Ovary (tissue), 10 donors: ENCODE measurements at places on chromosomes 12 and 14. TPM values are rescaled to one million over a fixed set of nuclear protein-coding genes. Genes with fewer than 3 reads are reported as not detected.

SLC16A7 gene
- 21.9 TPM for total RNA-seq

GRCh38 chr12:132289356-132290202 is 39.8 kb downstream of the GALNT9 start:
- peaks cover 2% of the 10 kb centered on the region for H3K4me1 ChIP-seq
- DNase-seq = no peak
- no peak overlapping the region for H3K27ac ChIP-seq
- H3K36me3 ChIP-seq = no peaks in the 10 kb centered on the region
- H3K4me3 ChIP-seq = no peak overlapping the region

- H3K4me3 ChIP-seq = no peak overlapping the region
- H3K36me3 ChIP-seq = no peaks in the 10 kb centered on the region
- H3K27me3 ChIP-seq = no peaks in the 10 kb centered on the region
- peaks cover 4% of the 10 kb centered on the region for H3K4me1 ChIP-seq
These were observed 266.2 kb downstream of the RAD51B start for GRCh38 chr14:68085742-68086141.

GLIPR1L1 gene
- total RNA-seq = not detected

DNA sequence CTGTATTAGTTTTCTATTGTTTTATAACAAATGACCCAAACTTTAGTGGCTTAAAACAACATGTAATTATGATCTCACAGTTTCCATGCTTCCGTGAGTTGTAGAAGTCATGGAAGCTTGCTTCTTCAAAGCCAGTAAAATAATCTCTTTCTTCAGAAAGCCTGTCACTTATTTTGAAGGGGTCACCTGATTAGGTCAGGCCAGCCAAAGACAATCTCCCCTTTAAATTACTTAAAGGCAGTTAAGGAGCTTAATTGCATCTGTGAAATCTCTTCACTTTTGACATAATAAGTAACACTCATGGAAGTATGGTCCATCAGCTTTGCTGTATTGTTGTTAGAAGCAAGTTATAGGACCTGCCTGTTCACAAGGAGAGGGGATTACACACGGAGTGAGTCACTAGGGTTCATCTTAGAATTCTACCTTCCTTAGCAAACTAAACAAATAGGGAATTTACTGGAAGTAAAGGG is 89.8 kb downstream of the FAR2 start:
- DNase-seq = no peak
- H3K36me3 ChIP-seq = no peaks in the 10 kb centered on the region
- H3K27me3 ChIP-seq = no peaks in the 10 kb centered on the region
- H3K4me1 ChIP-seq = no peaks in the 10 kb centered on the region
- no peak overlapping the region for H3K4me3 ChIP-seq

GRCh38 chr14:50082308-50082742 is 34.0 kb downstream of the VCPKMT start:
- no peaks in the 10 kb centered on the region for H3K27me3 ChIP-seq
- no peak overlapping the region for H3K27ac ChIP-seq
- no peaks in the 10 kb centered on the region for H3K36me3 ChIP-seq
- H3K4me1 ChIP-seq = no peaks in the 10 kb centered on the region
- no peak overlapping the region for H3K4me3 ChIP-seq

TOMM20L gene
- not detected for total RNA-seq

DNA sequence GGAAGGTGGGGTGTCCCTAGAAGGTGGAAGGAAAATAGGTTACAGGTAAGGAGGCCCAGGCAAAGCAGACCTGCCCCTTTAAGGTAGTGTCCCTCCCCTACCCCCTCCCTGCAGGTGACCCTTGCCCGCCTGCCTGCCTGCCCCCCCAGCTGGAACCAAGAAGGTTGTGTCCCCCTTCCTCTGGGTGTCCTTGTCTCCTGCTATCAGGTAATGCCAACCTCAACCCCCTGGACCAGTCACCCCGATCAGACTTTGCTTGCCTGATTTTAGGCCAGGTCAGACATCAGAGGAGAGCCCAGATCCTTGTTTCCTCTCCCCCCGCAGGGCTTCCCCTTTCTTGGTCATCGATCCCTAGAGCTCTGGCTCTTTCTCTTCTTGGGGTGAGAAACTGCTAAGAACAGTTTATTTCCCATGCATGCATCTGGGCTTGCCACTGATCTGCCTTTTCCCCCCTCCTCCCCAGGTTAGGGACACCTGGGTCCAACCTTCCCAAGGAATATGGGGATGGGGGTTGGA is at the start of gene SLC39A5:
TSS of gene SLC39A5 (plus strand) at position 136 of the 516 bp plus-strand sequence. CDS start 1,224 bp downstream, outside the sequence.
- no peak within 1 kb of the TSS for H3K27ac ChIP-seq
- no peak for DNase-seq
- H3K4me3 ChIP-seq = no peak within 1 kb of the TSS

CLEC6A gene
- total RNA-seq = not detected

CATSPERB gene
- 0.28 TPM for total RNA-seq

- no peaks in the 10 kb centered on the region for H3K36me3 ChIP-seq
- no peaks in the 10 kb centered on the region for H3K27me3 ChIP-seq
- H3K4me3 ChIP-seq = no peak overlapping the region
- H3K4me1 ChIP-seq = no peaks in the 10 kb centered on the region
These were observed 37.0 kb upstream of the PPFIBP1 start for GRCh38 chr12:27486961-27487360.

DNA sequence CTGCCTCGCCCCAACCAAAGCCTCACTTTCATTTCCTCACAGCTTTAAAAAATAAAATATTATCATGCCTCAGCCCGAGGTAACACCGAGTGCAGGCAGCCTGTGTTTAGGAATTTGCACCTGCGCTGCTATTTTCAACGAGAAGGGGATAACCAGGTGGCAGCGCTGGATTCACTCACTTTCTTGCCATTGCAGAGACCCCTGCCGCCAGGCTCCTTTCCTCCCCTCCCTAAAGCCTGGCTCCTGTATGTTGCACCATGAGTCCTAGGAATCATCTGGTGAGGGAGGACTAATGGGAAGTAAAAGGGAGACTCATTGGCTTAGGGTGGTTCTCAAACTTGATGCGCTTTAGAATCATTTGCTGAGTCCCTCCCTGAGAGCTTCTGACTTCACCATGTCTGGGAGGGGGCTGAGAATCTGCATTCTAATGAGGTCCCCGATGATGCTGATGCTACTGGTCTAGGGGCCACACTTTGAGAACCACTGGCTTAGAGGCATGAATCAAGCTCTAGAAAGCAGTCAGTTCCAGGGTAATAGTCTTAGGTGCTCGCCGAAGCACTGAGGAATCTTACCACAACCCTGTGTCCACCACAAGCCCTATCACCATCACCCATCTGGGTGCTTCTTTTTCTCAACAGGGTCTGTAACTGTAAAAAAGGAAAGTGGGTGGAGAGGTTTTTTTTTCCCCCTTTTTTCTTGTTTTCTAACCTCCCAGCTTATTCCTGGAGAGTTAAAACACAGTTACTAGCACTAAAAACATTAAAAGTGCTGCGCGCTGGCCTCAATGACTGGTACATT is 83.8 kb downstream of the SLC38A1 start:
- no peak overlapping the region for H3K4me3 ChIP-seq
- no peak overlapping the region for H3K27ac ChIP-seq
- no peaks in the 10 kb centered on the region for H3K27me3 ChIP-seq
- no peaks in the 10 kb centered on the region for H3K4me1 ChIP-seq

DNA sequence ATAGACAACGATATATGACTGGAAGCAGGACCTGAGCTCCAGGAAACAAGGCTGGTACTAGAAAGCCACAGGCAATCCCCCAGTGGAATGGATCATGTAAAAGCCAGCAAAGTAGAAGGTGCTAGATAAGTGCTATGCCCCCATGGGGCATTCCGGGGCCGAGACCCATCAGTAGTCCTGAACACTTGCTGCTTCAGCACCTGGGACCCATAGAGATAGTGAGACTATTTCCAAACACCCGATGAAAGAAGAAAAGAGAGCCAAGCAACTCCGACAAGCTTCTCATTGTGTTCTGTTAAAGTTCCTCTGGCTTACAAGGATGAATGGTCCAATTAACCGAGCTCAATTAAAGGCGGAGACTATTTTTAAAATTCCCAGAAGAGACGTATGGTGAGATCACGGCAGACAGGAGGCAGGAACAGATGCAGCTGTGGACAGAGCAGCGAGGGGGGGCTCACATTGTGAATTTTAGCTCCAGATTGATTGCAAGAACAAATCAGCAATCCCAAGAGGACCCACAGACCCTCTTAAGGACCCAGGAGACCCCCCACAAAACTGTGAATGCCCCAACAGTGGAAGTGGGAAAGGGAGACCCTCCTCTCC is 142.5 kb upstream of the OVCH1 start:
- no peak for DNase-seq
- H3K27me3 ChIP-seq = no peaks in the 10 kb centered on the region
- peaks cover 6% of the 10 kb centered on the region for H3K4me1 ChIP-seq
- H3K27ac ChIP-seq = peak overlapping the region; percentile 69
- H3K4me3 ChIP-seq = no peak overlapping the region

DNA sequence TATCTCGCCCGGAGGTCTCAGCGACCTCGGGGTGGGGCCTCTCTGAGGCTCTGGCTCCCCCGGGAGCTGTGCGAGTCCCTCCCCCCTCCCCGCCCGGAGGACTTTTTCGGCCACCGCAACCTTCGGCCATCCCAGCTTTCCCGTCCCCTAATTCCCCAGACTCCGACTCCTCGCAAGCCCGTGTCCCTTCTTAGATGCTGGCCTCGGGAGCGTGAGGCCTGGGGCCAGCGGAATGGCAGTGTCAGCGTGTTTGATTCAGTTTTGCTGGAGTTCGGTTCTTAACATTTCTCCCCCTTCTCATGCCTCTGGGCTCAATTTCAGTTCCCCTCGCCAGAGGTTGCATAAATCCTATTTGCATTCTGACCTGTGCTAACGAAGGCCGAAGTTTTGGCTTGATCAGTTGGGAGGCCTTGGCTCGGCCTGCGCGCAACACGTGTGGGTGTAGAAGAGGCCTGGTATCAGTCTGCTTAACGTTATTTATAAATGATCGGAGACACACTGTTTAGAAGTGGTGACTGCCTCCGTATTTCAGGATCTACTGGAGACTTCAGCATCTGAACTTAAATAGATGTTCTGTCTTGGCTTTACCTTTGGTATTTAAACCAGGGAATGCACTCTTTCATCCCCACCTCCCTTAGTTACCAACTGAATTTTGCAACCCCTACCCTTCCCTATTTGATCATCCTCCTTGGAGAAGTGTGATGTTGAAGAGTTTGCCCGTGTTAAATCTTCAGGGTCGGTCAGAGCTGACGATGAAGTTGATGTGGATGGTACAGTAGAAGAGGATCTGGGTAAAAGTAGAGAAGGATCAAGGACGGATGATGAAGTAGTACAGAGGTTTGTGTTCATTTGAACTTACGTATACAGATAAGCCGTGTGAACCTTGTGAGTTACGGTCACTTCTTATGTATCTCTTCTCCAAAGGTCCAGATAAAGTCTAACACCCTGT is 851 bp downstream of the HSP90B1 start:
- peak overlapping the region; percentile 62 for H3K4me3 ChIP-seq
- H3K4me1 ChIP-seq = peaks cover 3% of the 10 kb centered on the region
- peak; percentile 65 for DNase-seq
- H3K27ac ChIP-seq = peak overlapping the region; percentile 96
- H3K36me3 ChIP-seq = no peaks in the 10 kb centered on the region
- no peaks in the 10 kb centered on the region for H3K27me3 ChIP-seq

SLC6A13 gene
- total RNA-seq = not detected

GRCh38 chr12:27347779-27348178 is 15.1 kb downstream of the BMAL2 start:
- H3K4me3 ChIP-seq = no peak overlapping the region
- no peak for DNase-seq
- no peaks in the 10 kb centered on the region for H3K27me3 ChIP-seq
- H3K27ac ChIP-seq = no peak overlapping the region
- H3K36me3 ChIP-seq = no peaks in the 10 kb centered on the region

GNS gene
- 123 TPM for total RNA-seq

DNA sequence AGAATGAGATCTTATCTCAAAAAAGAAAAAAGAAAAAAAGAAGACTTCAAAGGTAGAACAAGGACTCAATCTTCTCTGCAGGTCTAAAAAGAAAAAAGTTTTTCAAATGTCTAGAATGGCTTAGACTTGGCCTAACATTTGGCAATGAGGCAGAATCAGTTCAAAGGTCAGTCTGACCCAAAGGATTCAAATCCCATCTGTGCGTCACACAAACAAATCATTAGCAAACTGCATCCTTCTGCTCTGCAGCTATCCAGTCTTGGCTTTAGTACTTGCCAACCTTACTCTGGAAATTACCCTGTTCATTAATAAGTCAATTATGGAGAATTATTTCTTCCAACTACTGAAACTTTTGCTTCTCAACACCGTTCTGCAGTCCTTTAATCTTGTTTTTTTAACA is 3.1 kb downstream of the YAF2 start:
- no peaks in the 10 kb centered on the region for H3K36me3 ChIP-seq
- no peak for DNase-seq
- H3K27ac ChIP-seq = no peak overlapping the region
- H3K27me3 ChIP-seq = no peaks in the 10 kb centered on the region
- peaks cover 5% of the 10 kb centered on the region for H3K4me1 ChIP-seq

KRT3 gene
- not detected for total RNA-seq

DNA sequence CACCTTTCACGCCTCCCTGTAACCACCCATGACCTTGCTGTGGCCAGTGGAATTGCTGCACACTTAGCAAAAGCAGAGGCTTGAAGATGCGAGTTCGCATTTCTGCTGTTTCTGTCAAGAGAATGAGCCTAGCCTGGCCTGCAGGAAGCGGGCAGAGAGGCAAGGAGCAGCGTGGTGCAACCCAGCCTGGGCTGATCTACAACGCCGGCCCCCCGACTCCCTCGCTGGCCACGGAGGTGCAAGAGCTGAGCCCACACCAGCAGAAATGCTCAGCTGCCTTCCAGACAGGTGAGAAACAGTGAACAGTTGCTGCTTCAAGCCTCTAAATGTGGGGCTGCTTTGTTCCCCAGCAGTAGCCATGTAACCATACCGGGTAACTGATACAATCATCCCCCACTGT is 116.4 kb downstream of the NCOR2 start:
- no peaks in the 10 kb centered on the region for H3K36me3 ChIP-seq
- H3K4me1 ChIP-seq = peaks cover 13% of the 10 kb centered on the region
- no peak overlapping the region for H3K27ac ChIP-seq
- no peak for DNase-seq
- no peak overlapping the region for H3K4me3 ChIP-seq

GRCh38 chr14:89507521-89507920 is 90.5 kb upstream of the FOXN3 start:
- H3K4me3 ChIP-seq = no peak overlapping the region
- DNase-seq = no peak
- peaks cover 2% of the 10 kb centered on the region for H3K4me1 ChIP-seq
- H3K36me3 ChIP-seq = no peaks in the 10 kb centered on the region
- H3K27ac ChIP-seq = no peak overlapping the region

DNA sequence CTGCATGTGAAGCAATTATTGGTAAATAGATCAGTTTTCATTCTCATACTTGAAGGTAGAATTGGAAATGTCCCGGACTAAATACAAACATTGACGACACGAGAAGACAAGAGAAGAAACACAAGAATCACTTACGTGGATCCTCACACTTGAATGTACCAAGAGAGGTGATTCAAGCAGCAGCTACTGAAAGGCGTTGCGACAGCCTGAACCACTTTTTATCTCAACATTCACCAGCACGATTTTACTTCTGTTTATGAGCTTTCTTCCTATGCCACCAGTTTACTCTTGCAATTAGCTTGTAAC is 3.6 kb upstream of the FZD10 start:
- no peak for DNase-seq
- no peaks in the 10 kb centered on the region for H3K27me3 ChIP-seq
- H3K4me1 ChIP-seq = peaks cover 4% of the 10 kb centered on the region
- H3K4me3 ChIP-seq = no peak overlapping the region
- H3K27ac ChIP-seq = no peak overlapping the region
- no peaks in the 10 kb centered on the region for H3K36me3 ChIP-seq

- H3K4me1 ChIP-seq = no peaks in the 10 kb centered on the region
- no peaks in the 10 kb centered on the region for H3K27me3 ChIP-seq
- H3K27ac ChIP-seq = no peak overlapping the region
- H3K36me3 ChIP-seq = no peaks in the 10 kb centered on the region
- no peak overlapping the region for H3K4me3 ChIP-seq
- no peak for DNase-seq
These were observed 587.1 kb upstream of the ATXN7L3B start for GRCh38 chr12:73950507-73950906.

- no peaks in the 10 kb centered on the region for H3K27me3 ChIP-seq
- no peaks in the 10 kb centered on the region for H3K4me1 ChIP-seq
- peak; percentile 61 for DNase-seq
- H3K4me3 ChIP-seq = no peak overlapping the region
These were observed 360.4 kb downstream of the MED13L start for GRCh38 chr12:115916910-115917668.

FLVCR2 gene
- total RNA-seq = 3.2 TPM
